ENCODE measurements at places on chromosomes 11 and 22. TPM values are rescaled to one million over a fixed set of nuclear protein-coding genes. Genes with fewer than 3 reads are reported as not detected.

DNA sequence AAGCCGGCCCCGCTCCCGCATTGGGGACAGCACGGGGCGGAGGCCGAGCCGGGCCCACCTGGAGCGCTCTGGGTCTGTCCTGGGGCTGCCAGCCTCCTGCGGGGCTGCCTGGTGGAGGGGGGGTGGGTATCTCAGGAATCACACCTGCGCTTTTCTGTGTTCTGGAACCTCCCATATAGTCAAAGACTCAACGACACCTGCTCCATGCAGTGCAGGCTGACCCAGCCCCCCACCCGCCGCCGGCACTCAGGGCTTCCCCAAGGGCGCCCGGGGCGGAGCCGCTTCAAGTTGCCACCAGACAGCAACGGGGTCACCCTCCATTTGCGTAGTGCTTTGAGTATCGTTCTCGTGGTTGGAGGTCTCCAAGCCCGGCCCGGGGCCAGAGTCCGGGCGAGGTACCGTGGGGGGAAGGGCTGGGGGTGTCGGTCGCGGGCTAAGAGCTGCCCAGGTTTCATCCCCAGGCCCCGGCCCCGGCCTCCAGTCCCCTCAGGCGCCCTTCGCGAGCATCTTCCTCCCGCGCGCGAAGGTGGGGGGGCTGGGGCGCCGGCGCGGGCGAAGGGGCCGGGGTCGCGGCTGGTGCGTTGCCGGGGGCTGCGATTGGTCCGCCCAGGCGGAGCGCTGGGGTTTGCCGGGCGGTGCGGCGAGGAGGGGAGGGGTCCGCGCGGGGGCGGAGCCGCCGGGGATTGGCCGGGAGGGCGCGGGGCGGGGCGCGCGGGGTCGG, 6.6 kb downstream of the TSPAN4 start:
- H3K4me1 ChIP-seq = peaks cover 43% of the 10 kb centered on the region
- DNase-seq = no peak
- H3K27ac ChIP-seq = no peak overlapping the region
- no peaks in the 10 kb centered on the region for H3K36me3 ChIP-seq
- H3K27me3 ChIP-seq = no peaks in the 10 kb centered on the region
- H3K4me3 ChIP-seq = peak overlapping the region; percentile 44

DNA sequence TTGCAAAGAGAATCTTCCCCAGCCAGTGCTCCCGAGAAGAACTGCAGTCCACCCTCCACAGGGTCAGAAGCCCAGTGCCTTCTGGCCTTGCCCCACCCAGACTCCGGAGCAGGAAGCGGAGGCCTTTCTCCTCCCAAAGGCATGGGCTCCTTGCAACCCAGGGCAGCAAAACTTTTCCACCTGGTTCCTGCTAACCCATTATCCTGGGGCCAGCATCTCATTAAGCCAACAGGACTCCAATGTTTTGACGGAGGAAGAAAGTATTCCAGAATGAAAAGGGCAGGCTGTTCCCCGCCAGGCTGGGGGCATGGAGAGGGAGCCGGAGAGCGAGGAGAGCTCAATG, 88.1 kb downstream of the RTL6 start:
- H3K27ac ChIP-seq = no peak overlapping the region
- H3K4me3 ChIP-seq = no peak overlapping the region
- no peak for DNase-seq
- H3K36me3 ChIP-seq = no peaks in the 10 kb centered on the region
- no peaks in the 10 kb centered on the region for H3K4me1 ChIP-seq

DNA sequence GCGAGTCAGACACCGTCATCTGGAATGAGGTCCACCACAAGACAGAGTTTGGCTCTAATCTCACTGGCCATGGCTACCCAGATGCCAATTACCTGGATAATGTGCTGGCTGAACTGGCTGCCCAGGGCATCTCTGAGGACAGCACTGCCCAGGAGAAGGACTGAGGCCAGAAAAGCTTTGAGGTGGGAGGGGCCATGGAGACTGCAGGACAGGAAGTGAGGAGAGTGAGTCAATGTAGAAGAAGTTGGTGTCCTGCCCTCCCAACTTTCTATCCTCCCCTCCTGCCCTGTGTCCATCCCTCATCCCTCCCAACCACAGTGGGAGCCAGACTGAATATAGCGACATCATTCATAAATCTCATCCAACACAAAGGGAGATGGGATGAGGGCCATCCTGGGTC, 8.0 kb downstream of the MPEG1 start:
- no peak overlapping the region for H3K4me3 ChIP-seq
- H3K36me3 ChIP-seq = peaks cover 49% of the 10 kb centered on the region
- no peaks in the 10 kb centered on the region for H3K27me3 ChIP-seq
- DNase-seq = no peak

The GAL3ST1 gene
- total RNA-seq = 2.5 TPM

The NLRP6 gene
- total RNA-seq = 1.7 TPM

The CATSPER1 gene
- 3.4 TPM for total RNA-seq

Data from upper lobe of right lung (tissue), 1 donor.